ENCODE measurements at places on chromosomes 2 and 18. TPM values are rescaled to one million over a fixed set of nuclear protein-coding genes. Genes with fewer than 3 reads are reported as not detected.
A peak's percentile ranks its signal among the peaks of the same experiment; 100 is the strongest.

GRCh38 chr18:79760348-79760747 lies 37.4 kb upstream of the KCNG2 start:
- no peak for DNase-seq
- peaks cover 8% of the 10 kb centered on the region for H3K36me3 ChIP-seq

- H3K27ac ChIP-seq: no peak overlapping the region
- no peaks in the 10 kb centered on the region for H3K36me3 ChIP-seq
- H3K4me3 ChIP-seq: no peak overlapping the region
- DNase-seq: peak; percentile 47
Measured at GRCh38 chr18:13568443-13569392, 157.6 kb downstream of the FAM210A start.

DNA sequence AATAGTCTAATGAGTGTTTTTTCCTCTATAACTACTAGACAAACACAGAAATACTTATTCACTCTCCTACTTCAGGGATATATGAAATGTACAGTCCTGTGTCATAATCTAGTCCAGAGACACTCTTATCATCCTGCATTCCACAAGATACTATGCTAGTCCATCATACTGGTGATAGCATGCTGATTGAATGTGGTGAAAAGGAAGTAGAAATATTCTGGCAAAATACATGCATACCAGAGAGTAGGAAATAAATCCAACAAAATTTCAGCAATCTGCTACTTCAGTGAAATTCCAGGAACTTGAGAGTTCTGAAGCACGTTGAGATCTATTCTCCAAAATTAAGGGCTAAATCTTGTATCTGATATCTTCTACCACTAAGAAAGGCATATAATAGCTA lies 353.9 kb downstream of the PID1 start:
- no peak for DNase-seq
- H3K27me3 ChIP-seq: no peaks in the 10 kb centered on the region
- H3K4me1 ChIP-seq: no peaks in the 10 kb centered on the region
- H3K27ac ChIP-seq: no peak overlapping the region
- H3K36me3 ChIP-seq: no peaks in the 10 kb centered on the region

GRCh38 chr2:95366514-95366913 lies 36.0 kb upstream of the FAHD2A start:
- no peaks in the 10 kb centered on the region for H3K27me3 ChIP-seq
- H3K4me1 ChIP-seq: no peaks in the 10 kb centered on the region
- H3K27ac ChIP-seq: no peak overlapping the region
- DNase-seq: no peak

DNA sequence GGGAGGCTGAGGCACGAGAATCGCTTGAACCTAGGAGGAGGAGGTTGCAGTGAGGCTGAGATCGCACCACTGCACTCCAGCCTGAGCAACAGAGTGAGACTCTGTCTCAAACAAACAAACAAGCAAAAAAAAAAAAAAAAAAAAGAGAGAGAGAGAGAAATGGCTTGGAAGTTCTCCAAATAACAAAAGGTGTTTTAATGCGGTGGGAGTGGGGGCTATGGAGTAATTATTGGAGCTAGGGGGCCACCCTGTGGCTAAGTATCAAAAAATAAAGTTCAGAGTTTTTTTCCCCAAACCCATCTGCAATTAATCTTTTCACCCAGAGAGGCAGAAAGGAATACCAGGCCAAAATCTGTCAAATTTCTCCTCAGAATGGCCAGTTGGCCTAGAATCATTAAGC lies 23.0 kb upstream of the CEP68 start:
- H3K36me3 ChIP-seq: no peaks in the 10 kb centered on the region
- no peak for DNase-seq
- H3K4me1 ChIP-seq: peaks cover 18% of the 10 kb centered on the region
- no peak overlapping the region for H3K4me3 ChIP-seq
- H3K27ac ChIP-seq: no peak overlapping the region

- no peaks in the 10 kb centered on the region for H3K4me1 ChIP-seq
- DNase-seq: no peak
- H3K27ac ChIP-seq: no peak overlapping the region
- H3K27me3 ChIP-seq: peaks cover 8% of the 10 kb centered on the region
- no peak overlapping the region for H3K4me3 ChIP-seq
- H3K36me3 ChIP-seq: no peaks in the 10 kb centered on the region
Measured at GRCh38 chr18:49913221-49913620, 99.9 kb upstream of the ACAA2 start.

DNA sequence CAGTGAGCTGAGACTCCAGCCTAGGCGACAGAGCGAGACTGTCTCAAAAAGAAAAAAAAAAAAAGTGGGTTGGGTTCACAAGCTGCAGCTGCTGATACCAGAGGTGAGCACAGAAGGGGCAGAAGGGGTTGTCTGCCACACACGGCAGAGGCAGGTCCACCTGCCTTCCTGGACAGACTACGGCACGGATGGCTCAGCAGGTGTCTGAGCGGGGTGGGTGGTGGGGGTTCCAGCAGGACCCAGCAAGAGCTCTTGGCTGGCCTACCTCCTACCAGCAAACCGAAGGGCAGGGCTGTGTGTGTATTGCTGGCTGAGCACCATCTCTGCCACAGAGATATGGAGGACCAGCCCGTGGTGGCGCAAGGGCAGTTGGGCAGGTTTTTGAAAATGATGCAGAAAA lies 130.4 kb upstream of the ASB18 start:
- no peak overlapping the region for H3K4me3 ChIP-seq
- no peaks in the 10 kb centered on the region for H3K27me3 ChIP-seq
- DNase-seq: no peak
- no peaks in the 10 kb centered on the region for H3K36me3 ChIP-seq

GRCh38 chr18:38982072-38982471 lies 1416.5 kb upstream of the CELF4 start:
- H3K4me1 ChIP-seq: no peaks in the 10 kb centered on the region
- no peak overlapping the region for H3K4me3 ChIP-seq
- no peak overlapping the region for H3K27ac ChIP-seq
- H3K36me3 ChIP-seq: no peaks in the 10 kb centered on the region
- DNase-seq: no peak
- no peaks in the 10 kb centered on the region for H3K27me3 ChIP-seq

DNA sequence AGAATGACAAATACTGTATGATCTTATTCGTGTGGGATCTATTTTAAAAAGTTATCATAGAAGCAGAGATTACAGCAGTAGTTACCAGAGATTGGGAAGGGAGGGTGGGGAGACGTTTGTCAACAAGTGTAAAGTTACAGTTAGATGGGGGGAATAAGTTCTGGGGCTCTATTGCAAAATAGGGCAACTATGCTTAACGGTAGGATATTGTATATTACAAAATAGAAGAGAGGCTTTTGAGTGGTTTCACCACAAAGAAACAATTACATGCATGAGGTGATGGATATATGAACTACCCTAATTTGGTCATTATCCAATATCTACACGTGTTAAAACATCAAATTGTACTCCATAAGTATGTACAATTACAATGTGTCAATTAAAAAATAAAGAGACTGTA lies 123.4 kb upstream of the NOSTRIN start:
- peaks cover 16% of the 10 kb centered on the region for H3K4me1 ChIP-seq
- no peak overlapping the region for H3K27ac ChIP-seq
- no peaks in the 10 kb centered on the region for H3K36me3 ChIP-seq
- H3K27me3 ChIP-seq: no peaks in the 10 kb centered on the region
- no peak overlapping the region for H3K4me3 ChIP-seq

GRCh38 chr18:46676182-46676835 lies 19.3 kb upstream of the LOXHD1 start:
- H3K4me3 ChIP-seq: no peak overlapping the region
- no peaks in the 10 kb centered on the region for H3K4me1 ChIP-seq
- H3K27ac ChIP-seq: no peak overlapping the region
- H3K36me3 ChIP-seq: no peaks in the 10 kb centered on the region

GRCh38 chr2:48110492-48110891 lies 204.2 kb upstream of the FBXO11 start:
- no peak overlapping the region for H3K4me3 ChIP-seq
- H3K36me3 ChIP-seq: no peaks in the 10 kb centered on the region
- DNase-seq: no peak
- peak overlapping the region; percentile 88 for H3K27ac ChIP-seq

DNA sequence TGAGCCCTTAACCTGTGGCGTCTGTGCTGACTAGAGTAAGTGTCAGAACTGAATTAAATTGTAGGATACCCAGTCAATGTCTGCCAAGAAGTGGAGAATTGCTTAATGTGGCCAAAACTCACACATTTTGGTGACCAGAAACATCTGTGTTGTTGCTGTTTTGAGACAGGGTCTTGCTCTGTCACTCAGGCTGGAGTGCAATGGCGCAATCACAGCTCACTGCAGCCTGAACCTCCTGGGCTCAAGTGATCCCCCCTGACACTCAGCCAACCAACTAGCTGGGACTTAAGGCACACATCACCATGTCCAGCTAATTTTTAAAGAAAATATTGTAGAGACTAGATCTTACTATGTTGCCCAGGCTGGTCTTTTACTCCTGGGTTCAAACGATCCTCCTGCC lies 34.4 kb upstream of the RTN4 start:
- H3K4me1 ChIP-seq: no peaks in the 10 kb centered on the region
- no peak overlapping the region for H3K4me3 ChIP-seq
- no peaks in the 10 kb centered on the region for H3K27me3 ChIP-seq
- no peak for DNase-seq
- no peaks in the 10 kb centered on the region for H3K36me3 ChIP-seq
- no peak overlapping the region for H3K27ac ChIP-seq

- no peak overlapping the region for H3K4me3 ChIP-seq
- H3K36me3 ChIP-seq: no peaks in the 10 kb centered on the region
- H3K4me1 ChIP-seq: no peaks in the 10 kb centered on the region
- no peaks in the 10 kb centered on the region for H3K27me3 ChIP-seq
- no peak overlapping the region for H3K27ac ChIP-seq
Measured at GRCh38 chr2:120957905-120958304, 222.2 kb downstream of the GLI2 start.

GRCh38 chr2:163200741-163201140 lies 362.2 kb upstream of the KCNH7 start:
- no peak for DNase-seq
- H3K27ac ChIP-seq: no peak overlapping the region
- H3K4me1 ChIP-seq: no peaks in the 10 kb centered on the region

GRCh38 chr18:23826850-23827620 lies 137.8 kb downstream of the LAMA3 start:
- peaks cover 15% of the 10 kb centered on the region for H3K4me1 ChIP-seq
- no peak overlapping the region for H3K27ac ChIP-seq
- no peaks in the 10 kb centered on the region for H3K36me3 ChIP-seq
- no peak for DNase-seq

- H3K27me3 ChIP-seq: no peaks in the 10 kb centered on the region
- no peaks in the 10 kb centered on the region for H3K36me3 ChIP-seq
- no peak for DNase-seq
- no peak overlapping the region for H3K4me3 ChIP-seq
- H3K27ac ChIP-seq: no peak overlapping the region
- H3K4me1 ChIP-seq: no peaks in the 10 kb centered on the region
Measured at GRCh38 chr18:6031442-6031841, 136.1 kb upstream of the TMEM200C start.

- H3K27me3 ChIP-seq: no peaks in the 10 kb centered on the region
- no peak overlapping the region for H3K27ac ChIP-seq
- no peaks in the 10 kb centered on the region for H3K4me1 ChIP-seq
- peak; percentile 53 for DNase-seq
- no peak overlapping the region for H3K4me3 ChIP-seq
Measured at GRCh38 chr18:10205151-10205550, 249.3 kb upstream of the APCDD1 start.

GRCh38 chr2:196915507-196916189 lies 10.9 kb downstream of the PGAP1 start:
- peaks cover 31% of the 10 kb centered on the region for H3K36me3 ChIP-seq
- DNase-seq: no peak
- H3K4me1 ChIP-seq: no peaks in the 10 kb centered on the region
- no peaks in the 10 kb centered on the region for H3K27me3 ChIP-seq

- no peak for DNase-seq
- no peaks in the 10 kb centered on the region for H3K36me3 ChIP-seq
- H3K4me1 ChIP-seq: peaks cover 12% of the 10 kb centered on the region
- H3K27me3 ChIP-seq: no peaks in the 10 kb centered on the region
Measured at GRCh38 chr2:46831869-46832265, 83.7 kb downstream of the MCFD2 start.

DNA sequence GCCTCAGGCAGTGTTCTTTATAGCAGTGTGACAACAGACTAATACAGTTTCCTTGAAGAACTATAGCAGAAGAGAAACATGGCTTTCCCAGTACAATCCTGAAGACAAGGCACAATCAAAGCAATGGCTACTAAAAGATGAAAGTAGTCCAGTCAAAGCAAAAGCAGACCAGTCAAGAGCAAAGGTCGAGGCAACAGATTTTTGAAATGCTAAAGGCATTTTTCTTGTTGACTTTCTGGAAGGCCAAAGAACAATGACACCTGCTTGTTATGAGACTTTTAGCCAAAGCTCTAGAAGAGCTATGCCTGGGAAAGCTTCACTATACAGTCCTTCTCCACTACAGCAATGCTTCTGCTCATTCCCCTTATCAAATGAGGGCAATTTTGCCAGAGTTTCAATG lies 269.9 kb downstream of the EXOC6B start:
- no peak overlapping the region for H3K27ac ChIP-seq
- no peak overlapping the region for H3K4me3 ChIP-seq
- H3K36me3 ChIP-seq: peaks cover 11% of the 10 kb centered on the region
- no peak for DNase-seq
- no peaks in the 10 kb centered on the region for H3K4me1 ChIP-seq

DNA sequence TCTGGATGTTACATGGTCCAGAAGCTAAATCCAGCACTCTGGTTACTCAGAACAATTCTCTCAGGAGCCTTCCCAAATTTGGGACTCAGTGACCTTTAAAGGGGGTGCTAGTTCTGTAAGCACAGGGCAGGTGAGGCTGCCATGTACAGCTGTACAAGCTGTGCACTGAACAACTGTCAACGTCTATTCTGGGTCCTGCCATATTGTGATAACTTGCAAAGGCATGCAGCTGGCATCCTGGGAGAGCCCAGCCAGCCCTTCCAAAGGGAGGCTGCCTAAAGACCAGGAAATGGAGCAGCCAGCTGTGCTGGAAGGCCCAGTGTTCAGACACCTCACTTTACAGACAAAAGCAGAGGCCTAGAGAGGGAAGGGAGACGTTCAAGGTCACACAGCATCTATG lies 204.8 kb downstream of the KLHL29 start:
- no peak overlapping the region for H3K27ac ChIP-seq
- H3K27me3 ChIP-seq: no peaks in the 10 kb centered on the region
- DNase-seq: no peak

The EFHD1 gene
- 6.4 TPM for polyA plus RNA-seq

The TMEM163 gene
- polyA plus RNA-seq: 3.2 TPM

The TM4SF20 gene
- not detected for polyA plus RNA-seq

The SNTG2 gene
- polyA plus RNA-seq: 0.90 TPM

The CXCR1 gene
- 0.62 TPM for polyA plus RNA-seq

The MC5R gene
- not detected for polyA plus RNA-seq

The SATB2 gene
- polyA plus RNA-seq: 1.2 TPM

The ALLC gene
- polyA plus RNA-seq: not detected

The TWIST2 gene
- 5.6 TPM for polyA plus RNA-seq

The KIAA2012 gene
- polyA plus RNA-seq: not detected

The CDCA7 gene
- 0.61 TPM for polyA plus RNA-seq

The MAIP1 gene
- polyA plus RNA-seq: 11.4 TPM

The TNFAIP6 gene
- 4.3 TPM for polyA plus RNA-seq

The KCNK3 gene
- polyA plus RNA-seq: 2.8 TPM

The MAP3K20 gene
- polyA plus RNA-seq: 13.4 TPM

Data from stomach (tissue), 19 donors.